ENCODE measurements at places on chromosomes 5 and 9. TPM values are rescaled to one million over a fixed set of nuclear protein-coding genes. Genes with fewer than 3 reads are reported as not detected.

OTULIN gene
- 6.0 TPM for polyA plus RNA-seq

HAPLN1 gene
- not detected for polyA plus RNA-seq

KLHL9 gene
- polyA plus RNA-seq = 8.8 TPM

ZNF483 gene
- 0.42 TPM for polyA plus RNA-seq

ECSCR gene
- 80.6 TPM for polyA plus RNA-seq

TLX3 gene
- not detected for polyA plus RNA-seq

ANKRD31 gene
- 0.08 TPM for polyA plus RNA-seq

SEMA6A gene
- polyA plus RNA-seq = 6.0 TPM

PDE6A gene
- polyA plus RNA-seq = not detected

SLC22A4 gene
- 3.0 TPM for polyA plus RNA-seq

GLRX gene
- 212 TPM for polyA plus RNA-seq

RLN1 gene
- not detected for polyA plus RNA-seq

CCDC69 gene
- polyA plus RNA-seq = 145 TPM

PRELID2 gene
- 6.9 TPM for polyA plus RNA-seq

GOLGA1 gene
- 8.2 TPM for polyA plus RNA-seq

OR1J2 gene
- polyA plus RNA-seq = not detected

SHISAL2B gene
- polyA plus RNA-seq = 0.27 TPM

RNF224 gene
- polyA plus RNA-seq = not detected

PCDHB16 gene
- polyA plus RNA-seq = 0.90 TPM

NUP214 gene
- 14.8 TPM for polyA plus RNA-seq

MORN5 gene
- polyA plus RNA-seq = 0.45 TPM

GOLM1 gene
- polyA plus RNA-seq = 17.0 TPM

PCDHGA8 gene
- polyA plus RNA-seq = 0.10 TPM

ARSK gene
- polyA plus RNA-seq = 1.9 TPM

OTP gene
- polyA plus RNA-seq = not detected

IL4 gene
- polyA plus RNA-seq = not detected

ARRDC1 gene
- polyA plus RNA-seq = 37.1 TPM

KIF24 gene
- polyA plus RNA-seq = 0.22 TPM

MBLAC2 gene
- polyA plus RNA-seq = 2.1 TPM

ARSI gene
- polyA plus RNA-seq = 0.10 TPM
